Activated T-helper 2 cell treated with anti-CD3 and anti-CD28 coated beads, Interferon-gamma antibody, Interleukin-2, Interleukin-4, amounts not matched to agents 10 μg/mL and 5 μg/mL and 100 μg/mL, durations not matched to agents 14 hours and 24 hours and 36 hours (primary cell): ENCODE measurements at places on chromosomes 1 and 21.

GRCh38 chr1:85888921-85889320 lies 180.7 kb upstream of the ZNHIT6 start:
- no peaks in the 10 kb centered on the region for H3K27me3 ChIP-seq
- H3K4me1 ChIP-seq, result no peaks in the 10 kb centered on the region
- H3K27ac ChIP-seq, result no peak overlapping the region
- DNase-seq, result no peak

GRCh38 chr1:112698366-112699310 lies 8.3 kb downstream of the RHOC start:
- H3K4me3 ChIP-seq, result no peak overlapping the region
- H3K27me3 ChIP-seq, result no peaks in the 10 kb centered on the region
- peak overlapping the region; percentile 16 for H3K27ac ChIP-seq
- no peak for DNase-seq
- H3K4me1 ChIP-seq, result peaks cover 38% of the 10 kb centered on the region

GRCh38 chr1:231076802-231077201 lies 36.7 kb upstream of the FAM89A start:
- no peak overlapping the region for H3K4me3 ChIP-seq
- H3K27me3 ChIP-seq, result peaks cover 12% of the 10 kb centered on the region
- DNase-seq, result no peak

DNA sequence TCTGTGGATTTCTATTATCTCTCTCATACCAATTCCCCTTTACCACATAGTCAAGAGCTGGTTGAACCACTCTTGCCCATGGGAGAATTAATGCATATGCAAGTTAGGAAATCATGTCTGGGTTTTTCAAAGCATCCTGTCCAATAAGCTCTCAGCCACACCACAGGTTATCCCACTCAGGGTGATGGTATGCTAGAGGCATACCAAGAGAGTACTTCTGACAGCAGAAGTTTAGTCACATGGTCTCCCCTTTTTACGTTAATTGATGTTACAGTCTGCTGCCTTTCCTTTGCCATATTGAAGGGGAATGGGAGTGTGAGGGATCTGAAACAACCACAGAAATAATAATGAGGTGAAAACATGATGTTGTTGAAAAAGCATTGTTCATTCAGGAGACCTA lies 135.8 kb upstream of the PBX1 start:
- DNase-seq, result no peak
- H3K36me3 ChIP-seq, result no peaks in the 10 kb centered on the region
- no peak overlapping the region for H3K27ac ChIP-seq
- H3K4me3 ChIP-seq, result no peak overlapping the region

DNA sequence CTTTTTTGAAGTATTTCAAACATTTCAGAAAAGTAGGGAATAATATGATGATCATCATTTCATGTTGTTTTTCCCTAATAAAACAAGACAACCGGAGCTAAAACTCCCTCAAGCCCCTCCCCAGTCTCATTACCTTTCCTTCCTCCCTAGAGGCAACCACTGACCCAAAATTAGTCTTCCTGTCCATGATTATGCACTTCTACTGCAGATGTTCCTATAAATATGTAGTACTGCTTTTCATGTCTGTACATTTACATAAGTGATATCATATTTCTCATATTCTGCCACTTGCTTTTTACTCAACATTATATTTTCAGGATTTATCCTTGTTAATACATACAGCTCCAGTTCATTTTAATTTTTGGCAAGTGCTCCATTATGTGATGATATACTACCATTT lies 58.7 kb upstream of the GOLT1A start:
- DNase-seq, result no peak
- H3K4me1 ChIP-seq, result no peaks in the 10 kb centered on the region
- H3K27me3 ChIP-seq, result peaks cover 8% of the 10 kb centered on the region
- no peaks in the 10 kb centered on the region for H3K36me3 ChIP-seq

GRCh38 chr1:179327196-179327595 lies 33.6 kb downstream of the SOAT1 start:
- H3K4me3 ChIP-seq, result no peak overlapping the region
- H3K27ac ChIP-seq, result no peak overlapping the region
- H3K36me3 ChIP-seq, result peaks cover 68% of the 10 kb centered on the region
- DNase-seq, result no peak
- H3K27me3 ChIP-seq, result no peaks in the 10 kb centered on the region
